ENCODE measurements at places on chromosomes 5 and 9.

DNA sequence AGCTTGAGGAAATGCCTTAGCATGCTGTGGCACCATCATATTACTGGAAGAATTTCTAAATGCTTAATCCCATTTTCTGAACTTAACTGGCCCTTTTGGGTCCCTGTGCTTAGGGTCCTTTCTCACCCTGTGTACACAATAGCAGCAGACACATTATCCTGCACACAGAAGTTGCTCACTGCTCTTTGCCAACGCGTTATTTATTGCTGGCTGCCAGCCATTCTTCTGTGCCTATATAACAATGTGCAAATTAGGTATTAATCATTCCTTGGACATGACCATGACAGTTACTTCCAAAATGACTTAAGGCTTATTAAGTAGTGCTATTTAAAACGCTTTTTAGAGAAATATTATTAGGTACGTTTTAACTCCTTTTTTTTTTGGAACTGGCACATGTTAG is 134.7 kb downstream of the FBN2 start:
- peak; percentile 30 for DNase-seq

DNA sequence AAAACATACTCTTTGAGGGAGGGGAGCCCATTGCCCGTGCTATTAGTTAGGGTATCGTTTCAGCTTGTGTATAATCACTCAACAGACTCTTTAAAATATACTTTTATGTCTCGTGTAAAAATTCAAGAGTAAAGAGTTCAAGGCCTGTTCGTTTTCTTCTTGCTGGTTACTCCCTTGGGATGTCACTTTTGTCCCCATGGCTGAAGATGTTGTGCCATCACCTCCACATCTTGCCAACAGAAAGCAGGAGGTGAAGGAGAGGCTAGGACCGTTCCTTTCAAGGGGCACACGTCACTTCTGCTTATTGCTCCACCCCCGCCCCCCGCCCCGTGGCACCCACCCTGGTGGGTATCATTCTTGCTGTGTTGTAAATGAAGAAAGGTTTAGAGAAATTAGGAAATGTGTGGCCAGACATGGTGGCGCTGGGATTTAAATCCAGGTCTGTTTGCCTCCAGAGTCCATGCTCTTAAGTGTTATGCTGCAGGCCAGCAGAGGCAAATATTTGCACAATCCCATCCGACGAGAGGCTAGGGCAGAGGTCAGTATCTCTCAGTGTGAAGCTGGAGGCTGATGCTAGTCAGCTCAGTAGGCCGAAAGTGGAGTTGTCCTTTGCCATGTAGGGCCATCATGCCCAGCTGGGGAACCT is 3.0 kb downstream of the MLANA start:
- DNase-seq = peak; percentile 37

GRCh38 chr5:147560718-147561331 is 51.0 kb upstream of the DPYSL3 start:
- DNase-seq = no peak

DNA sequence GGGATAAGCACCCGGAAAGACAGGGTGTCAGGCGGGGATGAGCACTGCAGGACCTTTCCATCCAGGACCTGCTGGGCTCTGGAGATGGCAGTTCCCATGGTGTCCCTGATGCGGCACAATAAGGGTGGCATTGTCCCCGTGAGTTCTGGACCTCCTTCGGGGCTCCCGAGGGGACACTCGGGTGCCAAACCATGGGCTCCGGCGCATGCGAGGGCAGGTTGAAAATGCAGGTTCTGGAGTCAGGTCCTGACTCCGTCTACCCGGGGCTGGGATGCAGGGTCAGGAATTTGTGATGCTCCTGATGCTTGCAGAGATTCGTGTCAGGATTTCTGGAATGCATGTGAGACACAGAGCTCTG is 682 bp downstream of the FCN2 start:
- DNase-seq = no peak

DNA sequence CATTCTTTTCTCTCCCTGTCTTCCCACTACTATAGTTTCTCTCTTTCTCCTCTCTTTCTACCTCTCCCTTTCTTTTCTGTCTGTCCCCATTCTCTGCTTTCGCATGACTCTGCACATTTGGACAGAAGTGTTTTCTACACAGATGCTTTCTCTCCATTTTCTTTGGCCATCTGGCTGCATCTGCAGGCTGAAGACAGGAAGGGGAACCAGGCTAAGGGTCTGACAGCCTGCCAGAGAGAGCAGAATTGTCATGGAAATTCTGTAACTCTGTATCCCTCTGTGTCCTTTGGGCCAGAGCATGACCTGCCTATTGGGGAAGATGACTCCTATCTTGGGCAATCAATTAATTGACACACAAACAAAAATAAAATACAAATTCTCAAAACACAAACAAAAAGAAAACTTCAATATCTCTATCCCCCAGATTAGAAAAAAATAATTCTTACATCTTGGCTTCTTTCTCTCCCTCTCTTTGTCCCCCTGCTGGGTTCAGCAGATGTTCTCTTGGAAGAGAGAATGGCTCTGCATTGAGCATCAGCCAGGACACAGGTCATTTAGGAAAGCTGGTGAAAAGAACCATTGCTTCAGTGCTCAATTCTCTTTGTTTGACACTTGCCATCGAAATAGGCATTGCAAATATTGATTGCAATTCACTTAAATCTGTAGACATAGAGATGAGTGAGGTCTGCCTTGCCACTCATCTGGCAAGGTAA is 415.9 kb upstream of the KLF4 start:
- DNase-seq = no peak

GRCh38 chr9:6925836-6926235 is 168.1 kb downstream of the KDM4C start:
- no peak for DNase-seq

GRCh38 chr9:83362341-83362995 is 175.7 kb downstream of the FRMD3 start:
- DNase-seq = no peak

GRCh38 chr5:35454011-35454525 is 163.6 kb upstream of the SPEF2 start:
- DNase-seq = no peak

DNA sequence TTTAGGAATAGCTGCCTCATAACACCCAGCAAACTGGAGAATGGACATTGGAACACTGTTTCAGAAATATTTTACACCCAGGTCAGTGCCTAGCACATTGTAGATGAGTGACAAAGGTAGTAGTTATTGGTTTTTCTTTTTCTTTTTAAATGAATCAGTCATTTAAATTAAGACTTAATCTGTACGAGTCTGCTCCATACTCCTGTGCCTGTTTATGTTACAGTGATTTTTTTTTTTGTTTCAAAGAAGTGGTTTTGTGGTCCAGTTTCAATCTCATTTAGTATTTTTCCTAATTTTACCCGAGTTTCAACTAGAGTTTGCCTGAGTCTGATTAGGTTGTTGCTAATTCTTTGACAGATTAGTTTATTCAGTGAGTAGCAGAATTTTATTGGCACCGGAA is 16.2 kb downstream of the LMNB1 start:
- no peak for DNase-seq

- no peak for DNase-seq
These were observed 259.2 kb downstream of the PDZD2 start for GRCh38 chr5:31898036-31898632.

DNA sequence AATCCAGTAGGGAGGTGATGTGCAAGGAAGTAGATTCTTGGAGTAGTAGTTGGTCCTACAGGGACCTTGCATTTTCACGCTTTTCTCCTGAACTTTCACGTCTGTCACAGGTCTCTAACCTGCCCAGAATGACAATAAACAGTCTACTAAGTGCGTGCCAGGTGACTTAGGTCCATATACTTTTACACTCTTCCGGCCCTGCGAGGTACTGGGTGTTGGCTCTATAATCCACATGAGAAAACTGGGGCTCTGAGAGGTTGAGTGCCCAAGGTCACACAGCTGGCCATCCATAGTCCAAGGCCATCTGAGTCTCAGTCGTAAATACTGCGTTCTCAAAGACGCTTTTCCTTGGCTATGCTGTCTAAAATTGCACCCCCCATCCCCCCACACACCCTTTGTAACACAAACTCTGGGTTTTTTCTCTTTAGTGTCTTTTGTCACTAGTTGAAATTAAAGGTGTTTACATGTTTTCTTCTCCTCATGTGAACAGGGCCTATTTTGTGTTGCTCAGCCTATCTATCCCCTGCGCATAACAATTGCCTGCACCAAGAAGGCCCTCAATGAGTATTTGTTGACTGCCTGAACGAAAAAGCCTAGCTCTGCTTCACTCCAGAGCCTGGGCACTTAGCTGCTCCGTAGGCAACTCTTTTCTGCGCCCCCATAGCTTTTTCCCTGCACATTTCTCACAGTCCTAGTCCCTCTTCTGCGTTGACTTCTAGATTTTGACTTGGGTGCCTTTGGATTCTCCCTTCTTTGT is 943 bp downstream of the SFXN1 start:
- DNase-seq = no peak

GRCh38 chr5:74421377-74421776 is 219.2 kb downstream of the ENC1 start:
- no peak for DNase-seq

DNA sequence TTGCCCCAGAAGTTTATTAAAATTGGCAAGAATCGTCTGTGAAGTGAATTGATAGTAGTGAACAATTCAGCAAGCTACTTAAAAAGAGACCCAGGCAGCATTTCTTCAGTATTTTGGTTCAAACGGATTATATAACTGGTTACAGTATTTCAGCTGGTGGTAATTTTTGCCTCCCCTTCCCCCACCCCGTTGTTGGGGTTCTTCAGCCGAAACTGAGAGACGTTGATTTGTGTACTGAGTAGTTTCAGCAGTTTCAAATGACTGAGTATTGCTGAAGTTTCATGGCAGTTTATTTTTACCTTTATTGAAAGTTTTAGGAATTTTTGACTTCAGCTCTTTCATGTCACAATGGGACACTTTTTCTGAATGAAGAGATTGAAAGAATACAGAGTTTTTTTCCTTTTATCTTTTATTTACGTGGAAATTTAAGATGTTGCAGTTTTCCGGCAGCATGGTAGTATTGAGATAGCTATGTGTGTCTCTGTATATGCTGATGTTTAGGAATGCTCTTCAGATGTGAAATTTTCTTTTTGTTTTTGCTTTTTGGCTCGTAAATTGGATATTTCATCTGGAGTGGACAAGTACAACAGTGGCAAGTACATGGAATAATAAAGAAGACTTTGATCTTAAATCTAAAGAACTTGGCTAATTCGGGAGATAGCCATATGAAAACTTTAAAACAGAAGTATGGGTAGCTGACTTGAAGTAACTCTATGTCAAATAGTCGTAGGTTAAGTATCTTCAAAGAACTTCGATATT is 1.9 kb downstream of the GPBP1 start:
- DNase-seq = no peak

DNA sequence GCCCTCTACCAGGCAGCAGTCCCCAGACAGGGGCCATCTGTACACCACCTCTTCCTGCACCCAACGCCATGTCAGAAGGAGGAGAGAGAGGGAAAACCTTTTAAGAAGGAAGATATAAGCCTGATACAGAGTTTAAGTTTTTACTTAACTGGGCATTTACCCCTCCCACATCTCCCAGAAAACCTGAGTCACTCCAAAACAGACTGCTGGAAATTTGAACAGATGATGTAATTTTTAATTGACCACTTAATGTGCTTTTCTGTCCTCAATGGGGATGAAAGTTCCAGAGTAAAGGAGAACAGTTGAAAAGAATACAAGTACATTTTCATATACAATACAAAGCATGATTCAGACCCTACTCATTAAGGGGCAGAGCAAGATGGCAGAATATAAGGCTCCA is 63.9 kb downstream of the TTC39B start:
- DNase-seq = peak; percentile 23

GRCh38 chr5:119453040-119453373 is 710 bp downstream of the HSD17B4 start:
- DNase-seq = no peak
